ENCODE measurements at places on chromosomes 1 and 21.

GRCh38 chr1:243454328-243454997 is 198.6 kb downstream of the SDCCAG8 start:
- no peak for DNase-seq

DNA sequence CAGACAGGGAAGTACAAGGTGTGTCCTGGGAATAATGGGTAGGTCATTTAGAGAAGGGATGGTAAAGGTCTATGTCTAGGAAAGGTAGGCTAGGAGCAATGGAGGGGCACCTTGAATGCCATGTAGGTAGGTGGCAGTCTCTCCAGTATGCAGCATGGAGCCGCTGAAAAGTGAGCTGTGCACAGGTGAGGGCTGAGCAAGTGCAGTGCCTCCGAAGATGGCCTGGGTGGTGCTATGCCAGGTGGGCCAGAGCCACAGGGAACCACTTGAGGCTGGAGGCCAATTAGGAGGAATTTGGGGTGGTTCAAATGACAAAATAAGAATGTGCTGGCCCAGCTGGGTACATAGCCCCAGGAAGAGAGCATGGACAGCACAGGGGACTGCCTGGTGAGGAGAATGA is 25.0 kb downstream of the RNU5D-1 start:
- DNase-seq = no peak

- DNase-seq = peak; percentile 62
These were observed at the start of gene SGIP1 for GRCh38 chr1:66533804-66534740. TSS of gene SGIP1 (plus strand) at chr1:66534153. CDS start at chr1:66534359, 206 bp downstream.

- no peak for DNase-seq
These were observed 1.2 kb downstream of the ADAMTS4 start for GRCh38 chr1:161197560-161198193.

DNA sequence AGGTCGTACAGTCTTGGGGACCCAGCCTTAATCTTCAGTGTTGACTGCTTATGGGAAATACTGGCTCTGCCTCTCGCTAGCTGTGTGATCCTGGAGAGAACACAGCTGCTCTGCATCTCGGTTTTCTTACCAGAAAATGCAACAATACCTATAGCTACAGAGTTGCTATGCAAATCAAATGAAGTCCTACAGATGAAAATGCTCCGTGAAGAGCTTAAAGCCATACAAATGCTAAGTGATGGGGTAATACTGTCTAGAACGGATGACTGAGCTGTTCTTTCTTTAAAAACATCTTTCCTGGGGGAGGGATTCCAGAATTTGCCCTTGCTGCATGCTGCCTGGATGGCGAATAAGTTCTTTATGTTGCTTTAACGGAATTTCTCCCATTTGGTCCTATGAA is 132.0 kb downstream of the ZBTB18 start:
- DNase-seq = no peak

DNA sequence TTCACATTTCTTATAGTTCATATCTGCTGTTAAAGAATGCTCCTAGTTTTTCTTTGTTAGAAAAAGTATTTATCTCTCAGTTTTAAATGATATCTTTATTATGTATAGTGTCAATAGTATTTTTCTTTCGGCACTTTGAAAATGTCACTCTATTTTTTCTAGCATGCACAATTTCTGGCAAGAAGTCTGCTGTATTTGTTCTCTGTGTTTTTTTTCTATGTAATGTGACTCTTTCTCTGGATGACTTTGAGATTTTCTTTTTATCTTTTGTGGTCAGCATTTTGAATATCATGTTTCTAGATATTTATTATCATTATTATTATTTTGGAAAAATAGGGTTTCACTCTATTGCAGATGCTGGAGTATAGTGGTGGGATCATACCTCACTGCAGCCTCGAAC is 285.2 kb downstream of the PTGER3 start:
- no peak for DNase-seq

DNA sequence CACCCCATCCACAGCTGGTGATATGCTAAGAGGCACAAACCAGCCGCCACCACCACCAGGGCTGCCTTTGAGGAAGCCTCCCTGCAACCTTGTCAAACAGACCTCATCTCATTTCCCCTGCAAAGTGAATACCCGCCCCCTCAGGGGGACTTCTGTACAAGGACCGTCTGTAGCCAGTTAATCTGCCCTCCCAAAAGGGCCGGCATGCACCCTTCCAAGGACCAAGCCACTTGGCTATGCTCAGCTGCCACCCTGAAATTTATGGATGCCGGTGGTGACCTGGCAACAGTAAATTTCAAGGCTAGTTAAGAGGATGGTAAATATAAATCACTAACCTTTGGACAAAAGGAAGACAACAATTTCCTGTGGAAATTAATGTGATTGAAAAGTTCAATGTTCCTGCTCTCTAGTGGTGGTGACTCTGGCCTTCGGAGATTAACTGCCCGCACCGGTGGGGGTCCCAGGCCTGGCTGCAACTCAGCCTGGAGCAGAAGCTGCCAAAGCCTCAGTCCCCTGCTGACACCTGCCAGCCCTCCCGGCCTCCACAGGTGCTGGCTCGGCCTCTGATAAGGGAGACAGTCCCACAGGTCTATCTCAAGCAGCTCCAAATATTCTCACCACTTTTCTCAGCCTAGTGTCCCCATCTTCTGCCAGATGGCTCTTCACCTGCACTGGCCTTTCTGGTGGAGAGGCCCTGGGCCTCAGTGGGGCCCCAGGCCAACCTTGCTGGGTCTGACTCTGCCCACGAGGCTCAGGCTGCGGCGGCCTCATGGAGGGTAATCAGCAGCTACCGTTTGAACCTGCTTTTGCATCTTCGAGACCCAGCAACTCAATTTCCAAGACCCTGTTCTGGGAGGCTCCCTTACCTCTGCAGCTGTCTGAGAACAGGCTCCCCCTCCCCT is 12.2 kb downstream of the TMEM53 start:
- no peak for DNase-seq

DNA sequence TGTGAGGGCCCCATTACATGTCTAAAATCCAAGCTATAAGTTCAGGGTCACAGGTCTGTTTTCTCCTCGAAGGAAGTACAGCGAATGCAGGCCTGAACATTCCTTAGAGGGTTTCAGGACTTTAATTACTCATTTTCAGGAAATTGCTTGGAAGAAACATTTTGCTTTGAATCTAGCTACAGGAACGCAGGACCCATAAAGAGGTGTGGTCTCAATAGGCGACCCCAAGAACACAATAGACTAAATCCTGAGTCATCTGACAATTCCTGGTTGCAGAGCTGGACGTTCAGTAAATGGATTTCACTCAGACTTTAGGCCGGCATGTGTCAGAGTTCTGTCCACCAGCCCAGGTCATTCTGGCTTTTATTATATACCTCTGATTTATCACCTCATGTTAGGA is 1.0 kb upstream of the ERG start:
- no peak for DNase-seq

DNA sequence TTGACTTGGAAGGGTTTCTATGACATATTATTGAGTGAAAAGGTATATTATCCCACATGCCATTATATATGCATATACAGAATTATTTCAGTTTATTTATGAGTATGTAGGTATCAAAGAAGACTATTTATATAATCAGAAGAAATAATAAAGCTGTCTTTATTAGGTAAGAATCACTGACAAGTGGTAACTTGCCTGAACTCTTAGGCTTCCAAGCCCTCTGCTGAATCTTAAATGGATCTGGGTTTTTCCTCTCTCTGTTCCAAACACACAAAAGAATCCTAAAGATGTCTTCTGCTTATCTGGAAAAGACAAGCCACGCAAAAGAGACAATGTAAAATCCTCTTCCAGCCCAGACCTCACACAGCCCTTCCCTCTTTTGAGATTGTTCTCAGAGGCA is 14.9 kb upstream of the SEC16B start:
- no peak for DNase-seq

GRCh38 chr1:109877317-109877771 is 33.3 kb upstream of the CSF1 start:
- peak; percentile 49 for DNase-seq

DNA sequence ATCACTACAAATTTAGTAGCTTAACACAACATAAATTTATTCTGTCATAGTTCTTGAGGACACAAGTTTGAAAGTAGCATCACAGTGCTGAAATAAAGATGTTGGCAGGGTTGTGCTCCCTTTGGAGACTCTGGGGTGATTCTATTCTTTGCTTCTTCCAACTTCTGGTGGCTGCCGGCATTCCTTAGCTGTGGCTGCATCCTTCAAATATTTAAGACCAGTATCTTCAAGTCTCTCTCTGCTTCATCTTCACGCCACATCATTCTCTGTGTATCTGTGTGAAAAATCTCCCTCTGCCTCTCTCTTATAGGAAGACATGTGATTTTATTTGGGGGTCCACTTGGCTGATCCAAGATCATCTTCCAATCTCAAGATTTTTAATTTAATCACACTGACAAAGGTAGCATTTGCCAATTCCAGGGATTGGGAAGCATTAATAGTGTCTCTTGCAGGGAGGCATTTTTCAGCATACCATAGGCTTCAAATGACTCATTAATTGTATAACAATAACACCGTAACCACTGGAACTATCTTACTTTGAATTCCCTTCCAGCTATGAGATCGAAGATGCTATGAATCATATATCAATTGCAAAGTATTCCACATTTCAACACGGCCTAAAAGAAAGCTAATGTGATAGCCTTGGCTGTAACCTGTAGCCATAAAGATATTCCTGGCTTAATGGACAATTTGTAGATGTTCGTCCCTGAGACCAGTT is 74.6 kb downstream of the DPT start:
- no peak for DNase-seq

- DNase-seq = no peak
These were observed 107.9 kb downstream of the USP25 start for GRCh38 chr21:15837645-15838044.

DNA sequence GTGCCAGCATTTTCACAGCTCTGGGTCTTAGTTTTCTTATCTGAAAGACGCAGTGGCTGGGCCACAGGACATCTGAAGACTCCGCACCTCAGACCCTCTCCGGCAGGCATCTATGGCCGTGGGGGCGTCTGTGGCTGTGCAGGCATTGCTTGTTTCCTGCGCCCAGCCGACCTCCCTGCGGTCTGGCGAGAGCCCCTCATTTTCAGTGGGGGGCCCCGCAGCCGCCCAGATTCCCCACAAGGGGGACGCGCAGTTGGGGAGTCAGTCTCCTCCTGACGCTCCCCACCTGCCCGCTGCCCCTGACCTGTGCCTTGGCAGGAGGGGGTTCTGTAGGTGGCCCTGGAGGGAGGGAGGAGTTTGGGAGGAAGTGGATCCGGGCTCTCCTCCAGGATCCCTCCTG is 3.5 kb upstream of the TFF1 start:
- no peak for DNase-seq

DNA sequence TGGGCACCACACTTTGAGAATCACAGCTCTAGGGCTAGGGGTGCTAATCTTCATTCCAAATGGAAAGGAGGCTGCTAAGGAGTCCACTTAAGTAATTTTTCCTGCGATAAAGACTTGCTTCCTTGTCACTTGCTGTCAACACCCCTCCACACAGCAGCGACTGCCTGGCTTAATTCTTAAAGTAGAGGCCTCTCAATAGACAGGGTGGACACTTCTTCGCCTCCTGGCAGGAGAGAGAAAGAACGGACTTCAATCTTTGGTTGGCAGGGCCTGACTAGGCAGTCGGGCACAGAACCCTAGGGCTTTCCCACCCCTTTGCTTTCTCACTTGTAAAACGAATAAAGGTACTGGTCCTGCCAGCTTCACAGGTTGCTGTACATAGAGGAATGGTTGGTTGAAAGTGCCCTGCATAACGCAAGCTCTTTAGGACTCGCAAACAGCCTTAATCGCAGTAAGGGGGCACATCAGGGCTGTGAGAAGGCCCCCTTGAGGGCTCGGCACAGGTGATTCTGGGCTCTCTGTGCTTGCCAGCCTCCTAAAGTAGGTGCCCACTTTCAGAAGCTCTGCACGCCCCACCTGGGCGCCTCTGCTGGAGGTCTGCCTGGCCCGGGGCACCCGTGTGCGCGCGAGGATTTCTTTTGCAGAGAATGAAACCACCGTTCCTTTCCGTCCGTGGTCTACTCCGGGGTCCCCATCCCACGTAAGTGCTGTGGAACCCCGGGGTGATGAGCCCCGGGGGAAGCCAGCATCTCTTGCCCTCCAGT is 47.6 kb upstream of the CD34 start:
- DNase-seq = no peak

DNA sequence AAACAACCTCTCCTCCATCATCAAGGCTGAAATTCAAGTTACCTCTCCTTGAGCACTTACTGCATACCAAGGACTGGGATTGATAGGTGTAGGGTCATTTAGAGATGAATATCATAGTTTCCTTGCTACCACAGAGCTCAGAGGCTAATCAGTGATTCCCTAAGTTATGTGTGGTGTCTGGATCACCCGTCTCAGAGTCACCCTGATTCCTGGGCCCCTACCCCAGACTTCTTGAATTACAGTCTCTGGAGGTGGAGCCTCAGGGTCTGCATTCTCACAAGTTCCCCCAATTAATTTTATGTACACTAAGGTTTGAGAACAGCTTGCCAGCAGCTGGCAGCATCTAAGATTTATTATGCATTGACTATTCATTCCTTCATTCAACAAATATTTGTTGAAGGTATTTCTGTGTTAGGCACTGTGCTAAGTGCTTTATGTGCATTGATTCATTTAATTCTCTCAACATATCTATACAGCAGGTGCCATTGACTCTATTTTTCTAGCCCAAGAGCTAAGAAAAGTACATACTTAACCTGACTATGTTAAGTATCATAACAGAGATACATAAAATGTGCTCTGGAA is 182.9 kb upstream of the FGGY start:
- no peak for DNase-seq

- no peak for DNase-seq
These were observed 27.5 kb upstream of the SLC44A3 start for GRCh38 chr1:94792473-94793295.

- no peak for DNase-seq
These were observed 4.1 kb downstream of the C1orf74 start for GRCh38 chr1:209780268-209780667.

GRCh38 chr1:93715529-93716126 is 34.0 kb upstream of the BCAR3 start:
- no peak for DNase-seq

DNA sequence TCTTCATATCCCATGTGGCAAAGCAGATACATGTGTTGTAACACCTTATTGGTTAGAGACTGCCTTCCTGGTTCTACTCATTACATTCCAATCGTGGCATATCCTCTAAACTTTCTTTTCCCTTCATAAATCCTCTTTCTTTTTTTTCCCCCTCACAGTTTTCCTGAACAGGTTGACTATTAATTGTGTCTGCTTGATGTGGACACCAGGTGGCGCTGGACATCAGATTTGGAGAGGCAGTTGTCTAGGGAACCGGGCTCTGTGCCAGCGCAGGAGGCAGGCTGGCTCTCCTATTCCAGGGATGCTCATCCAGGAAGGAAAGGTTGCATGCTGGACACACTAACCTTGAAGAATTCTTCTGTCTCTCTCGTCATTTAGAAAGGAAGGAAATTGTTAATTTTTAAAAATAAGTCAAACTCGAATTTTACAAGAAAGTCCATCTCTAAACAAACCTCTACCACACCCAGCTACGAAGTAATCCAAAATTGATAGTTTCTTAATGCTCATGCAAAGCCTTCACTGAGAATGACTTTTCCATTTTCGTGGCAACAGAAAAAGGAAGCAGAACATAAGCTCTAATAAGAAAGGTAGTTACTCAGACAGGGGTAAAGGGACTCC is 59.4 kb upstream of the ASB17 start:
- DNase-seq = peak; percentile 87

GRCh38 chr21:15795533-15795932 is 65.8 kb downstream of the USP25 start:
- no peak for DNase-seq
